ENCODE measurements at places on chromosomes 7 and 10.
A peak's percentile ranks its signal among the peaks of the same experiment; 100 is the strongest.

GRCh38 chr7:7294911-7295310 lies 112.6 kb downstream of the C1GALT1 start:
- no peak for DNase-seq

- DNase-seq: no peak
Measured at GRCh38 chr10:60974463-60975149, 30.6 kb upstream of the RHOBTB1 start.

- DNase-seq: no peak
Measured at GRCh38 chr10:74262856-74263255, 111.8 kb downstream of the ADK start.

DNA sequence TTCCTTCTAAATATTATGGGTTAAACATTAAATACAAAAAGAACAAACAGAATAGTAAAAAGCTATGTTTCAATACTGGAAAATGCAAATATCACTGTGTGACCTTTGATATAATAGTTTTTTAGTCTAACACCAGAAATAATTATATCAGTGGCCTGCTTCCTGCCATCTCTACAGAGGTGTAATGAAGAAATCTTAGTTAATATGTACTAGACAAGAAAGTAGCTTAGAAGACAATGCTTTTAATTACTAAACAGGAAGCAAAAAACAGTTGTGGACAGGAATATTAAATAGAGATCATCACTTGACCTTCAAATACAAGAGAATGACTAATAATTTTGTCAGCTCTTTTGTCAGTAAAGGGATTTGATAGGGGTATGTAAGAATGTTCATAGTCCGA lies 47.4 kb upstream of the LRRN3 start:
- no peak for DNase-seq

GRCh38 chr10:29001801-29002200 lies 287.1 kb upstream of the LYZL1 start:
- DNase-seq: no peak

- no peak for DNase-seq
Measured at GRCh38 chr10:48237259-48238250, 36.9 kb downstream of the FRMPD2 start.

- no peak for DNase-seq
Measured at GRCh38 chr7:109094-109493, 83.3 kb upstream of the FAM20C start.

DNA sequence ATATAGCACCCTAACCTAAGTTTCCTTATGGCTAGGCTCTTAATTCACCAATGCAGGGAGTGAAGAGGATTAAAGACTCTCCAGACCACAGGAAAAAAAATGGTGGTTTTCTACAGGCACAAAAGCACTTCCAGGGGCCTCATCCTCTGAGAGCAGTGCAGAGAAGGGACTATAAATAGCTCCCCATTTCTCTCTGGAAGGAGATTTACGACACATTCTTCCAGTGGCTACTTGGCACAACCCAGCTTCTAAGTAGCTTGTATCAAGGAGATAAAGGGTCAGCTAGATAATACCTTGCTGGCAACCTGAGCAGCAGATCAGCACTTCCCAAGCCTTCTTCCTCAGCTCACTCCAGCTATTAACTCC lies 73.5 kb downstream of the CRPPA start:
- DNase-seq: no peak

- DNase-seq: no peak
Measured at GRCh38 chr10:34522546-34522945, 292.6 kb downstream of the PARD3 start.

DNA sequence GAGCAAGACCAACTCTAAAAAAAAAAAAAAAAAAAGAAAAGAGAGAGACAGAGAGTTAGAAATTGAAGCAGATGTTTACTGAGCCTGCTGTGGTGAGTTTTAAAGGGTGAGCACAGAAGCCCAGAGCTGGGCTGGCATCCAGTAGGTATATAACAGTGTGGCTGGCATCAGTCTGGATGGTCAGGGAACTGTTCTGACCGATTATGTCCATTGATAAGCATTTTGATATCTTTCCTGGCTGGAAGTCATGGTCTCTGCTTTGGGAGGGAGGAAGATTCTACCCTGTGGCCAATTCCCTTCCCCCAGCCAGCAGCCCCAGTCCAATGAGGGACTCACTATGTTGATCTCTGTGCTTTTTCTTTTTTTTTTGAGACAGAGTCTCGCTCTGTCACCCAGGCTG lies 65.2 kb upstream of the PODXL start:
- DNase-seq: no peak

- no peak for DNase-seq
Measured at GRCh38 chr7:130145424-130146100, 59.6 kb downstream of the TMEM209 start.

DNA sequence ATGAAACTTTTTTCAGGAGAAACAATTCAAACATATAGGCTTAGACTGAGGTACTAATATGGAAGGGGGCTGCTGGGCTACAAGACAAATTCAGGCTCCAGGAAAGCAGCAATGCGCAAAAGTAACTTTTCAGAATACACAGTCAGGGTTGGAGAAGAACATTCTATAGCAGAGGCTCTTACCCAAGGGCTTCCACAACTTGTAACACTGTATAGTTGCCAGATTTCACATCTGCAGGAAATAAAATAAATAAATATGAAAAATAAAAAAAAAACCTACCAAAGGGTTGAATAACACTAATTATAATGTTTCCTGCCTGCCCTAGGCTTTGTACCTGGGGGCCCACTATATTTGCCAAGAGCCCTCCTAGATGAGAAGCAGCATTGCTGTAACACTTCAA lies 14.3 kb downstream of the MMS19 start:
- no peak for DNase-seq

DNA sequence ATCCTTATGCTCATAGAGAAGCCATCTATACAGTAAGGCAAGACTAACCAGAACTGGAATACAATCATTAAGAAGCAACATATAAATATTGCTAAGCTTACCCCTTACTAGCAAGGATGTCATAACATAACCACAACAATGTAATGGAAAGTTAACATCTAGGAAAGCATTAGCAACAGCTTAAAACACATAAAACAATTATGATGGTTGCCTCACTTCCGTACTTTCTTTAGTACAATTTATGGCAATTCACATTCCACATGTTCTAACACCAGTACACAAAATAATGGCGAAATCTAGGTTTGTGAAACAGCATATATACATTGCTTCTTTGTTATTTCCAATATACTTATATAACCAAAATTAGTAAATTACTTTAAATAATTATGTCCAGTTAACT lies 195.0 kb downstream of the AHR start:
- no peak for DNase-seq

DNA sequence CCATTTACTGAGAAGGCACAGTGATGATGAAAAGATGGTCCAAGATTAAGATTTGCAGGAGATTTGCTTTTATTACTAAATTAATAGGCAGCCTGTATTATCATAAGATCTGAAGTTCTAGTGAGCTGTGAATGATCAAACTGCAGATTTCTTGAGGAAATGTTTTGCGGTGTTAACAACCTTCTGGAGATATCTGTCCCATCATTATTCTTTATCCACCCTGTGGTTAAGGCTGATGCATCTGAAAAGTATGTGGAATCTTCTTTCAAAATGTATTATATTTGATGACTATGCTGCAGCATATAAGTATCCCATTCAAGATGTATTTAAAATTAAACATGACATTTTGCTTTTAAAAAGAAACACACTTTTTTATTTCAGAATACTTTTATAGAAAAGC lies 150.3 kb downstream of the POLR1F start:
- no peak for DNase-seq

GRCh38 chr7:46321556-46322205 lies 400.6 kb upstream of the IGFBP3 start:
- DNase-seq: no peak

- DNase-seq: peak; percentile 92
Measured at GRCh38 chr7:151013733-151014497, 10.4 kb downstream of the ATG9B start.

DNA sequence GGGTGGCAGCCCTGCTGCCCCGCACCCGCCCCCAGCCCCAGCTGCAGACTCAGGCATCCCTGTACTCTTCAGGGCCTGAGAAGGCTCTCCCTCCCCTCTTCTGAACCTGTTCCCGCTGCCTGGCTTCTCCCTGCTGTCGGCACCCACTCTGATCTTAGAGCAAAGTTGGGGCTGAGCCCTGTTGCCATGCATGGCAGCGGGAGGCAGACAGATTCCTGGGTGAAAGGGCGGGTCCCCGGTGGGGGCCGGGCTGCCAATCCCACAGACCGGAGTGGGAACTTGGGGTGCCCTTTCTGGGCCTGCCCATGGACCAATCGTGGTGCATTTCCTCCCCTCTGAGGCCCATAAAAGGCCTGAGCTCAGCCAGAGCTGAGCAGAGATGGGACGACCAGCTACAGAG lies 80.7 kb downstream of the SPDYE5 start:
- no peak for DNase-seq

GRCh38 chr7:149716007-149716931 lies 57.1 kb downstream of the ZNF467 start:
- DNase-seq: no peak

DNA sequence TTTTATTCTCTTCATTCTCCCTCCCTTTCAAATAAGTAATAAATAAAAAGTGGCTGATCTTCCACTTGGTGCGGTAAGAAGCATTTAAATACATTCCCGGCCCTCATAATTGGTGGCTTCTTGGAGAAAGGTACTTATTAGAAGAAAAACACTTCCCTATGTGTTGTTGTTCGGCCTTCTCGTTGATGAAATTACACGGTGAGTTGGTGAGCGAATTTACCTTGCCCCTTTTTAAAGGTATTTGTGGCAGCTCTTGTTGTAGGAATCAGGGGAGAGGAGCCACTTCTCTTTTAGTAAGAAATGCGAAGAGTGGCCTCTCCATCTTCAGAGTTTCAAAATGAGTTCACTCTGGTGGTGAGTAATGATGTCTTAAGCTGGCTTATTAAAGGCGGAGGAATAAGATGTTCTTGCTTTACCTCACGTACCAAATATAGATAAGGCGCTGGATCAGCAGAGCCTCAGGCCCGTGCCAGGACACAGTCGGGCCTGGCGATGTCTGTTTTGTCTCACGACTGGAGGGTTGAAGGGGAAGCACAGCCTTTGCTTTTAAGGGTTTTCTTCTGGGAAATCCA lies 135.9 kb downstream of the CUX1 start:
- DNase-seq: no peak

GRCh38 chr10:95330966-95331453 lies 40.2 kb upstream of the PDLIM1 start:
- no peak for DNase-seq

DNA sequence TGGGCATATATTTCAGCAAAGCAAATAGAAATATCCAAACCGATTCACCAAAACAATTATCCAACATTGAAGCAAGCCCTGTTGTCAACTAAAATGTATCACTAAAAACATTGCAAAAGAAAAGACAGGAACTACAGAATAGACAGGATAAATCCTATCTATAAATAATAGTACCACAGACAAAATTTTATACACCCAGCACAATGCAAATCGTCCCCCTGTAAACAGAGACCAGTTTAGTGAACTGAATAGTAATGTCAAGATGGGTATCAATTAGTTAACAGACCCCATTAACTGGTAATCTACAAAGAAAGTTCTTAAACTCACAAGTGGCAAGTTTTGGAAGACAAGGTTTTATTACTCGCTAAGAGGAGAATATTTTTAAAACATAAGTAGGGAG lies 4.0 kb downstream of the ZC3HAV1 start:
- DNase-seq: no peak

- DNase-seq: no peak
Measured at GRCh38 chr10:111824128-111824527, 359.4 kb downstream of the GPAM start.

- DNase-seq: no peak
Measured at GRCh38 chr10:21488957-21489446, 36.5 kb downstream of the SKIDA1 start.

GRCh38 chr7:104758504-104758903 lies 255.5 kb upstream of the KMT2E start:
- no peak for DNase-seq

DNA sequence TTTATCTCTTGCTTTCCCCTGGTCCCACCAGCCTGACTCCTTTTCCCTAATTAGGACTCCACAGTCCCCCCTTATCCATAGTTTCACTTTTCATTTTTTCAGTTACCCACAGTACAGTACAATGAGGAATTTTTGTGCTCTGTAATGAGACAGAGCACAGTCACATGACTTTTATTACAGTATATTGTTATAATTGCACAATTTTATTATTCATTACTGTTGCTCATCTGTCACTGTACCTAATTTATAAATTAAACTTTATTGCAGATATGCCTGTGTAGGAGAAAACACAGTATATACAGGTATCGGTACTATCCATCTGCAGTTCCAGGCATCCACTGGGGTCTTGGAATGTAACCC lies 125.4 kb downstream of the KCNMA1 start:
- DNase-seq: no peak

- no peak for DNase-seq
Measured at GRCh38 chr7:124762611-124763143, 2.9 kb downstream of the GPR37 start.

- no peak for DNase-seq
Measured at GRCh38 chr7:22565315-22565811, 65.4 kb upstream of the STEAP1B start.

GRCh38 chr10:9419757-9420156 lies 1365.3 kb downstream of the GATA3 start:
- no peak for DNase-seq

GRCh38 chr7:10930551-10930950 lies 43.1 kb upstream of the PHF14 start:
- no peak for DNase-seq

GRCh38 chr7:88590963-88591362 lies 168.5 kb upstream of the ZNF804B start:
- DNase-seq: no peak

DNA sequence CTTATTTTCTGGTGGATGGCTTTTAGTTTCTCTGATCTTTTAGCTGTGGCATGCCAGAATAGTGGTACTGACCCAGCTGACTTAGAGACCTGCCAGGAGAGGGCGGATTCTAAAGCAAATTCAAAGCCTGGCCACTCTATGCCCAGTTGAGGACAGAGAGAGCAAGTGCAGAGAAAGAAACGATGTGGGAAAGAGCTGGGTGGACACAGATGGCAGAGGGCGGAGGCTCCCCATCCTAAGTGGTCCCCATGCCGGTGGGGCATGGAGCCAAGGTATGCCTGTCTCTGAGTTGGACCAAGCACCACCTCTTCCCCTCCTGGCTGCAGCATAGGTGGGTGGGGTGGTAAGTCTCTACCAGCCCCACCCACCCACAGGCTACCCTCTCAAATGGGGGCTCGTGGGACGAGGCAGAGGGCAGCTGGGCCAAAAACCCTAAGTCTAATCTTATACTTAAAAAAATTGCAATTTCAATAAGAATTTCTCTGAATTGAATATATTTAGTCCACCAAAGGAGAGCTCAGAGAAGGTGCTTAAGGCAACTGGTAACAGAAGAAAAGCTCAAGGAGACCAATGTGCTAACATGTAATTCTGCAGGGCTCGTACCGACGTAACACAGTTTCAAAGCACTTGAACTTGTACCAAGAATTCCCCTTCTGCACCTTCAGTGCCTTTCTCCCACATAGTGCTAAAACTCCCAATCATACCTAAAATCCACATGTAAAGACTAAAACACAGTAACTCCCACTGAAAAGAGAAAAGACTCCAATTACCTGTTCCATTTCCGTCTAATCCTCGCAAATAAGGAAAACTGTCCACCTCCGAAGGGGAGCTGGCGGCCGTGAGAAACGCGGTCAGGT lies 85.7 kb upstream of the NMT2 start:
- no peak for DNase-seq

GRCh38 chr10:27783660-27784059 lies 38.0 kb upstream of the MKX start:
- DNase-seq: peak; percentile 6

GRCh38 chr7:101804967-101805366 lies 12.5 kb upstream of the CUX1 start:
- DNase-seq: no peak

GRCh38 chr7:8435590-8436545 lies 2.5 kb downstream of the NXPH1 start:
- no peak for DNase-seq

GRCh38 chr7:122306320-122307227 lies 2.0 kb upstream of the FEZF1 start:
- no peak for DNase-seq
